Activated naive CD8-positive, alpha-beta T cell treated with anti-CD3 and anti-CD28 coated beads, Interleukin-2, amount 10 ng/mL, durations not matched to agents 7 days and 5 days (primary cell): ENCODE measurements at places on chromosomes 1 and 21.

DNA sequence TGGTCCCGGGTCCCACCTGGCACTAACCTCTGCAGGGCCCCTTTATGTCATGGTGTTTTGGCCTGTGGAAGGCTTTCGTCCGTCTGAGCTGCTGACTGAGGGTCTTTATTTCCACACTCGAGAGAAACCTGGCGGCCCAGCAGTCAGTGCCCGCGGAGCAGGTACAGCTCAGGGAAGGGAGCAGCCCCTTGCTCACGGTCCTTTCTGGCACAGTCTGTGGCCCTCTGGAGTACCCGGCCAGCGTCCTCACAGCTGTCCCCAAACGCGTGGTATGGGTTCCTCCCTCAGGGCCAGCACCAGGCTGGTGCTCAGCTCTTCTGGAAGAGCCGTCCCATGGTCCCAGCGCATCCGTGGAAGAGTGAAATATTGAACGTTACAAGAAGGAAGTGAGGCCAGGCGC lies 24.3 kb downstream of the SKI start:
- peak overlapping the region; percentile 9 for H3K27ac ChIP-seq
- H3K36me3 ChIP-seq, result peaks cover 35% of the 10 kb centered on the region
- no peak for DNase-seq
- no peak overlapping the region for H3K4me3 ChIP-seq
- no peaks in the 10 kb centered on the region for H3K27me3 ChIP-seq

DNA sequence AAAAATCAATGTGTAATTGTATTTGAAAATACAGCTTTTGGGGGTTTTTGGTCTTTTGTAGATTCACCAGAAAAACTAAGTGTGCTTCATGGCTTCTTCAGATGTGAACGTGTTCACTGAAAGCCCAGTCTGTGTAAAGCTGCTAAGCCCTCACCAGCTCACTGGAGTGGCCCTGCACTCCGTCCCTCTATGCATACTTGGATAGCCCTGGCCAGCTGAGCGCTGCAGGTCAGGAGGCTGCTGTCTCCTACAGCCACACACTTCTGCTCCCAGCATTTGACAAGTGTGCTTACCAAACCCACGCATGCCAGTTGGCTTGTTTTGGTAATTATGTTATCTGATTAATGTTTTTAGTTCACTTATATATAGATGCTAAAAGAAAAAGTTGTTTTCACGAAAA lies 163.5 kb downstream of the TLR5 start:
- no peak overlapping the region for H3K4me3 ChIP-seq
- H3K27me3 ChIP-seq, result no peaks in the 10 kb centered on the region
- H3K4me1 ChIP-seq, result no peaks in the 10 kb centered on the region
- no peak for DNase-seq

DNA sequence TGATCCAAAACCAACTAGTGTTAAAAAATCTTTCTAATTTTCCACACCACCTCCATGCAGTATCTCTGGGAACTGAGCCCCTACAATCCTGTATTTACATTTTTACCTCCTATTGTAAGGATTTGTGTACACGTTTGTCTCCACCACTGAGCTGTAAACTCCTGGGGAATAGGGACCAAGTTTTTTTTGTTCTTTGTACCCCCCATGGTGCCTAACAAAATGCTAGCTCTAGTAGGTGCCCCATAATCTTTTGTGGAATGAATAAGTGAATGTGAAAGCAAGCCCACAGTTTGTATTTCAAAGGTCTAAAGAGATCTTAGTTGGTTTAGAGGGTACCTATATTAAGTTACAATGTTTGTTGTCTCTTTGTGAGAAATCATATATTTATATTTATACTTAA lies 879 bp upstream of the WLS start:
- H3K27ac ChIP-seq, result no peak overlapping the region
- H3K27me3 ChIP-seq, result peaks cover 47% of the 10 kb centered on the region
- peaks cover 6% of the 10 kb centered on the region for H3K4me1 ChIP-seq

DNA sequence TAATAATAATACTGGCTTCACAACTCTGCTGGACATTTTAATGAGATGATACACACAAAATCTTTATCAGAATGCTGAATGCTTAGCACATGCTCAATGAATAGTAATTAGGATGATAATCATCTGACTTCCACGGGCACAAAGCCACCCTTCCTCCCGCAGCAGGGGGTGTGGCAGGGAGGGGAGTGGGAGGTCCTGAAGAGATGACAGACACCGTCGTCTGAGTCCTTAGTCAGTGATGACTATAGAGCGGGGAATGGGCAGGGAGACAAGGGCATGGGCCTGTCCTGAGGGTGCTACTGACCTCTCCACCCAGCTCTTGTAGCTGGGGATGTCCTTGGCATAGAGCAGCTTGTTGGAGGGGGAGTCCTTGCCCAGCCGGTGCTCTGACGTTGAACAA lies 117.6 kb upstream of the CD34 start:
- H3K4me3 ChIP-seq, result no peak overlapping the region
- no peak for DNase-seq
- H3K36me3 ChIP-seq, result no peaks in the 10 kb centered on the region
- peaks cover 6% of the 10 kb centered on the region for H3K27me3 ChIP-seq
- H3K4me1 ChIP-seq, result no peaks in the 10 kb centered on the region

DNA sequence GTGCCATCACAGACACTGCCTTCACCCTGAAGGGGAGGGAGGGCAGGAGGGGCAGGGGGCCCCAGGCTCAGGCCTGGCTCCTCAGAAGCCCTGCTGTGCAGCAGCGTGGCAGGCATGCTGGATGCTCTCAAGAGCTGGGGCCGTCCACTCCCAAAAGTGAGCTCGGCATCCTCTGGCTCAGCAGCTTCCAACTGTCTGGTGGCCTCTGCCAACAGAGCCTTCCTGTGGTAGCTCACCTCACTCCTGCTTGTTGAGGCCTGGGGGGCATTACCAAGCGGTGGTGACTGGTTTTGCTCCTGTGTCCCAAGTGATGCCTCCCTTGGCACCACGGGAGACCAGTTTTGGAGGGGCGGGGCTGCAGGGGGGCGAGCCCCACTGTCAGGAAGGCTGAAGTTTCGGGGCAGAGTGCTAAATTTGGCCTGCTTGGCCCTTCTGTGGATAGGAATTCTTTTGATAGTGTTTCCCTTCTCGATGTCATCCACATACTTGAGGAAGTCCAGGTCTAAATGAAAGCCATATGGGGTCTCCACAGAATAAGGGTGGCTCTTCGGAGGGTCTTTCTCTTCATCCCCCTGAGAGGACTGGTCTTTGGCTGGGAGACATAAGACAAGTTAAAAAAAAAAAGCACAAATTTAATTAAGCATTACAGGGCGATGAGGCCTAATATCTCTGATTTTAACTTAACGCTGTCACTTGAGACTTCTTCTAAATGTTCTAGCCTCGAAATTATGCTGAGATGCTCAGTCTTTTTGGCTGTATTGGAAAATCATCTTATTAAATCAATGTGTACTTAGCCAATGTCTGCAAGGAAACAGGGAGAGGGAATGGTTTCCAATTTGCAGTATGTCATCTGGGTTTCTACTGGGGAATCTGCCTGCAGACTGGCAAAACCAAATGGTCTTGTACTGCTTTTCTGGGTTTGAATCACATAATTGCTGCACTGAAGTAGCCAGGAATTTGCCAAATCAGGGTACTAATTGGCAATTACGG lies 44.4 kb downstream of the KANK4 start:
- DNase-seq, result no peak
- peaks cover 2% of the 10 kb centered on the region for H3K27me3 ChIP-seq
- H3K4me3 ChIP-seq, result no peak overlapping the region
- H3K4me1 ChIP-seq, result peaks cover 18% of the 10 kb centered on the region
- H3K36me3 ChIP-seq, result peaks cover 2% of the 10 kb centered on the region

DNA sequence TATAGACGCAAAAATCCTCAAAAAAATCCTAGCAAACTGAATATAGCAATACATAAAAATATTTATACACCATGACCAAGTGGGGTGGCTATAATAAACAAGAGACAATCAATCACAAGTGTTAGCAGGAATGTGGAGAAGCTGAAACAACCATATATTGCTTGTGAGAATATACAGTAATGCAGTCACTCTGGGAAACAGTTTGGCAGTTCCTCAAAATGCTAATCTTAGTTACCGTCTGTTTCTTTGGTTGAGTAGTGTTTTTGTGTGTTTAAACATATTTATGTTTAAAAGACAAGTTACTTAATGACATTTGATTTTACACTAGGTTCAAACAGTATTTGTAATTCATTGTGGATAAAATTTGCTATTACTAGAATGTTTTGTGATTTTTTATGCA lies 792.0 kb downstream of the LTN1 start:
- no peak overlapping the region for H3K4me3 ChIP-seq
- H3K4me1 ChIP-seq, result no peaks in the 10 kb centered on the region
- H3K27ac ChIP-seq, result no peak overlapping the region
- H3K27me3 ChIP-seq, result no peaks in the 10 kb centered on the region
- no peaks in the 10 kb centered on the region for H3K36me3 ChIP-seq

- no peak for DNase-seq
- peaks cover 2% of the 10 kb centered on the region for H3K27me3 ChIP-seq
- H3K4me1 ChIP-seq, result no peaks in the 10 kb centered on the region
- H3K27ac ChIP-seq, result no peak overlapping the region
- no peaks in the 10 kb centered on the region for H3K36me3 ChIP-seq
- no peak overlapping the region for H3K4me3 ChIP-seq
Measured at GRCh38 chr1:111837393-111837792, 81.7 kb downstream of the DDX20 start.

DNA sequence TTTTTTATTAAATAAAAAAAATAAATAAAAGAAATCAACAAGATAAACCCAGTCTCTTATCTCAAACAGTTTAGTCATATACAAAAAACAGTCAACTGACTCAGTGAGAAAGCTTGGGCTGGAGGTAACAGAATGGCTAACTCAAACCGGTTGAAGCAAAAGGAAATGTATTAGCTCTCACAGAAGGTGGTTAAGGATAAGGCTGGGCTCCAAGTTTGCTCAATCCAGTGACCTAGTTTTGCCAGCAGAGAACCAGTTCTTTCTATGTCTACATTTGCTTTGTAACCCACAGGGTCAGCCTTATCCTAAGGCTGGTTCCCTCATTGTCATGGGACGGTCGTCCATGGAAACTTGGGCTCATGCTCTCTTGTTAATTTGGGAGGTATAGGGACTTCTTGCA lies 144.5 kb upstream of the L1TD1 start:
- H3K27me3 ChIP-seq, result no peaks in the 10 kb centered on the region
- no peak overlapping the region for H3K27ac ChIP-seq
- no peak for DNase-seq
- peaks cover 7% of the 10 kb centered on the region for H3K4me1 ChIP-seq
- H3K4me3 ChIP-seq, result no peak overlapping the region
- no peaks in the 10 kb centered on the region for H3K36me3 ChIP-seq

GRCh38 chr1:54869173-54869851 lies 17.7 kb downstream of the DHCR24 start:
- no peak overlapping the region for H3K4me3 ChIP-seq
- H3K27me3 ChIP-seq, result no peaks in the 10 kb centered on the region
- no peaks in the 10 kb centered on the region for H3K4me1 ChIP-seq

GRCh38 chr1:47382399-47382983 lies 33.6 kb upstream of the FOXE3 start:
- H3K27ac ChIP-seq, result no peak overlapping the region
- peaks cover 3% of the 10 kb centered on the region for H3K4me1 ChIP-seq
- no peaks in the 10 kb centered on the region for H3K27me3 ChIP-seq
- no peak overlapping the region for H3K4me3 ChIP-seq
- no peak for DNase-seq

DNA sequence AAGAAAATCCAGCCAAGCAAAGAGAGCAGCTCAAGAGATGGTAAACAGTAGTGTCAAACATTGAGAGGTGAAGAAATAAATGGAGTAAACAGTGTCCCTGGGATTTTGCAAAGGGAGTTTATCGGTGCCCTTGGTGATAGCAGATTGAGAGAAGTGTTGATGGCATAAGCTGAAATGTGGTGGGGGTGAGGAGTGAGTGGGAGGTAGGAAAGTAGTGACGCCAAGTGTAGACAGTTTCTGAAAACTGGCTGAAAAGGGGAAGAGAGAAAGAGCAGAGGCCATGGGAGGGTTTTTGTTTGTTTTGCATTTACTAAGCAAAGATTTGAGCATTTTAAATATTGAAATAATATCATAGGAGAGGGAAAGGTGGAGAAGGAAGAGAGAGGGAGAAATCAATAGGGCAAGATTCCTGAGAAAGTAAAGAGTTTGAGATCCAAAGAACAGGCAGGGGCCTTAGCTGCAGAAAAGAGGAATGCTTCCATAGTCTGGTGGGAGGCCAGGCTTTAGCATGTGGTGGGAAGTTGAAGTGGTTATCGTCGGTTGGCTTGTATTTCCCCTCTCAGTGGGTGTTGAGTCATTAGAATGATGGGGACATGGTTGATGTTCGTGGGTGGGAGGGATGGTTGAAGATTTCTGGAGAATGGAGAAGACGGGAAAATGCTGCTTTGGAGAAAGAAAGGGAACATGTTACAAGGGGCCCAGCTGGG lies 26.8 kb upstream of the RASAL2 start:
- no peak overlapping the region for H3K27ac ChIP-seq
- no peaks in the 10 kb centered on the region for H3K27me3 ChIP-seq
- DNase-seq, result no peak
- H3K4me3 ChIP-seq, result no peak overlapping the region

- H3K36me3 ChIP-seq, result peaks cover 8% of the 10 kb centered on the region
- peaks cover 22% of the 10 kb centered on the region for H3K4me1 ChIP-seq
- no peaks in the 10 kb centered on the region for H3K27me3 ChIP-seq
- H3K4me3 ChIP-seq, result no peak overlapping the region
- peak overlapping the region; percentile 97 for H3K27ac ChIP-seq
Measured at GRCh38 chr1:150234566-150235293, 1.2 kb downstream of the ANP32E start.

DNA sequence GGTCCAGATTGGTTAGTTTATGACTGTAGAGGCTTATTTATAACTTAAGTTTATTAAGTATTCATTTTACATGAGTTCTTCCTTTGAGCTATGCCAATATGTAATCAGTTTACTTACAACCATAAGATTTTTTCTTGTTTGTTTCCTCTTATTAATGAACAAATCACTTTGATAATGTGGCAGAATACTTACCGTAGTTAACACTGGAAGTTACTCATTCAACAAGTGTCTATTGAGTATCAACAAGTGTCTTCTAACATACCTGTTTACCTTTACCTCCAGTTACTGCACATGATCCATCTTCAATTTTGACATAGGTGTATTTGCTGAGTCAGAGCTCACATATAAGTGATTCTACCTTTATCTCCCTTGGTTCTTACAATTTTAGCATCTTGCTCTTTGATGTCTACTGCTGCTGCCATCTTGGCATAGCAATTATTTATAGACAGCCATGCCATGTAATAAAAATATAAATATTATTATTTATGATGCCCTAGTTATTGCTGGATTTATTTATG lies 205.7 kb downstream of the NCAM2 start:
- DNase-seq, result no peak
- no peak overlapping the region for H3K27ac ChIP-seq
- H3K36me3 ChIP-seq, result peaks cover 8% of the 10 kb centered on the region
- no peak overlapping the region for H3K4me3 ChIP-seq
- H3K27me3 ChIP-seq, result peaks cover 12% of the 10 kb centered on the region
- peaks cover 21% of the 10 kb centered on the region for H3K4me1 ChIP-seq
